GM04503 (cell line): ENCODE measurements at places on chromosomes 7 and 10.

- DNase-seq = no peak
These were observed 185.8 kb downstream of the GRM8 start for GRCh38 chr7:127066974-127067373.

GRCh38 chr7:142376356-142376997 lies 118.6 kb upstream of the PRSS58 start:
- DNase-seq = no peak

DNA sequence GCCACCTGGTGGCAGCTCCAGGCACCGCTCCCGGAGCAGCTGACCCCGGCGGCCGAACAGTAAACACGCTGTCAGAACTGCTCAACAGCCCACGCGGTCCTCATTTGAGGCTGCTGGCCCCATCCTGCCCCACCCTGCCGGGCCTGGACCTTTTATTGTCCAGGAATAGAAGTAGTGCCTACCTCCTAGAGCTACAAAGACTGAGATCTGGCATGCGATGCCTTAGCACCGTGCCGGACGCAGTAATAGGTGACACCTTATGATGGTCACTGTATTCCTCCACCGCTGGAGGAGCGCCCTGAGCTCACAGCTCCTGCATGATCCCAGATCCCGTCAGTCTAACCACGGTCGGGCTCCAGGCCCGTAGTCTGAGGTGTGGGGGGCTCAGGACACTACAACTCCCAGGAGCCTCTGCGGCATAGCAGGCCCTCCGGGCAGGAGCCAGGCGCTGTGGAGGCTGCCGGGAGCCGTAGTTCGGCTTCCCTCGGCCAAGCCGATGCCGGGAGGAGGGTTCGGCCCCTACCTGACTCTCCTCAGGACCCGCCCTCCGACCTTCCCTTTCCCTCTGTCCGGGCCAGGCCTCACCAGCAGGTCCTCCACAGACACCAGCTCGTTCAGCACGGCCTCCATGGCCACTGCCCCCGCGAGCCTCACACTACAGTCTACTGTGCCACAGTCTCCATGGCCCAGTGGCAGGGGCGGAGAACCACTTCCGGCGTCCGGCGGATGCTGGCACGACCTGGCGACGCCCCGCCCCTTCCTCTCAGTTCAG lies at the start of gene FIS1:
FIS1 (minus strand) TSS at position 707 of the 772 bp plus-strand sequence; CDS start at position 630, 77 bp downstream.
- DNase-seq = peak; percentile 51

DNA sequence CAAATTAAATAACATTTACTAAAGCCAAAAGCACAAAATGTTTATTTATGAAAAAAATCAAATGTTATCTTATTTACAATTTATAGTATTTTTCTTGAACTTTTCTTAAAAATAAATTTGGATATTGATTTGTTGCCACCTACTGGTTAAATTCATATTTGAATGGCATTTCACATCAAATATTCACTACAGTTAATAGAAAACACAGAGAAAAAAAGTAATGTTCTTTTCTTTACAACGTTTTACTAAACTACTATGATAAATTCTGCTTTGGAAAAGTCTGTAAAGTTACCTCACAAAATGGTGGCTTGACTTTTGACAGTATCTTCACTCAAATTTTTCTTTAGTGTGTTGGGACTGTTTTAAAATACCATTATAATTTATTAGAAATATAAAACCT lies 52.7 kb downstream of the SRPK2 start:
- no peak for DNase-seq

DNA sequence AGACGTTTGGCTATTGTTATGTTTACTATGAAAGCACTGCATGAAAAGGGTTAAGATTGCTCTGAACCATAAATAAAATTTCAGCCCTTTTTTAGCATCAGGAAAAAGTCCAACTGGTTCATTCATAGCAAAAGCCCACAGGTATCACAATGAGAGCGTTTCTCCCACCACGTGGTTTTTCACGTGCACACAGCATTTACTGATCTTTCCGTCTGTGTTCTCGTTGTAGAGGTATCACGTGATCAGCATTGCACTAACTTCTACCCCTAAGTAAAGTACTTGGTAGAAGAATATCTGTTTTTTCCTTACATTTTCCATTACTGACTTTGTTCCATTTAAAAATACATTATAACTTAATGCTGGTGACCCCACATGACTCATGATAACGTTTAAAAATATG lies 17.8 kb upstream of the CCDC3 start:
- DNase-seq = no peak

- no peak for DNase-seq
These were observed 495.1 kb downstream of the AUTS2 start for GRCh38 chr7:70093205-70093904.

- no peak for DNase-seq
These were observed 206.3 kb upstream of the KLF14 start for GRCh38 chr7:130940326-130940725.

DNA sequence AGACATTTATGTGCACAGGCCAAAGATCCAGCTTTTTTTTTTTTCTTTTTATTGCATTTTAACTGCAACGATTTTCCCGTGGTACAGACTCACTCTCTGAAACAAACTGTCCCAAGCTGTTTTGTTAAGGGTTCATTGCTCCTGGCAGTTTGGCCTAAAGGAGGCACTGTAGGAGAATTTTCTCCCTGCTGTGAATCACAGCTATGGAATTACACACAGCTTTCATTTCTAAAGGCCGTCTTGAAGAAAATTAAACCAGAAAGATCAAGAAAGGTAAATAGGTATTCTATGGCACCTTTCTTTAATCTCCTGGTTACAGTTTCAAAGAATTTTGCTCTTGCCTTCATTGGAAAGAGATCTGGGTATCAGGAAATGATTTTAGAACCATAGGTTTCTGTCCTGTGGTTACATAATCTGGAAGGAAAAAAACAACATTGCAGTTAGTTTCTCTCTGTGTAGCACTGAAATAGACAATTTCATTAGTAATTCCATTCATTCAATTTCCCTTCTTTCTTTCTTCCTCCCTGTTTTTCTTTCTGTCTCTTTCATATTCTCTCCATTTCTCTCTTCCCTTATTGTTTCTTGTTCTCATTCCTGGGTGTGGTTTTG lies 51.2 kb downstream of the PDK4 start:
- DNase-seq = peak; percentile 34

- DNase-seq = no peak
These were observed 56.5 kb downstream of the CCDC71L start for GRCh38 chr7:106604303-106604924.

DNA sequence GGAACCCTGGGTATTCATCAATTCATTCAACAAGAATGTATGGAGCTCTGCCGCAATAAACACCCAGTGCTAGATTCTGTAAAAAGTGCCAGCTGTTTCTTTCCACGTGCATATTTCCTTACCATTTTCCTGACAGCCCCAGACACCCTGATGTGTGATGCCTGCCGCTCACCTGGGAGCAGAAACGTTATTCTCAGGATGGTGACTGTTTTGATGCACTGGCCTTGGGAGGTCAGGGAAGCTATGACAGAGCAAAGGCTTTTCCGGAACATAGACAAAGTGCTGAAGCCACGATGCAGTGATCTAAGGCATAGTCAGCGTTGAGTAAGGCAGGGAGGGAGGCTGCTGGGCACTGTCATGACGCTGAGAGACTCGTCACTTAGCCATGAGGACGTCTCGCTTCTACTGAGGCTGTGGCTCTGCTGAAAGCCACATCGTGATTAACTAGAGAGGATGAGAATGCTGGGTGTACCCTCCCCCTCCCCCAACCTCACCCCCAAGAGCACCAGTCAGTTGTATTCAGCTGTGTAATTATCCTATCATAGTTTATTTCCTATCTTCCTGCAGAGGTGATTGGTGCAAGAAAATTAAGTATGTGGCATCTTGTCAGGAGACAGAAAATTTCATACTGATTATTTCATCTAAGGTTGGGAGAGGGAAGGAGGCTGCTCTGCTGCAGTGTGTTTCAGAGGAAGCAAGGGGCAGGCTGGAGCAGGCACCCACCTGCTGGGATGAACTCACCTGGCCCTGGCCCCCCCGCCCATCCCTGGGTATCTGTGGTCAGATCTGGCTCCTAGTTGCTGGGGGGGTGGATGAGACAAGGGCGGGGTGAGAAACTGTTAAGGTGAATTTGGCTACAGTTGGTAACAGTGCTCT lies 48.8 kb upstream of the SMNDC1 start:
- peak; percentile 78 for DNase-seq

GRCh38 chr7:71521506-71521905 lies 389.6 kb downstream of the GALNT17 start:
- DNase-seq = peak; percentile 71

DNA sequence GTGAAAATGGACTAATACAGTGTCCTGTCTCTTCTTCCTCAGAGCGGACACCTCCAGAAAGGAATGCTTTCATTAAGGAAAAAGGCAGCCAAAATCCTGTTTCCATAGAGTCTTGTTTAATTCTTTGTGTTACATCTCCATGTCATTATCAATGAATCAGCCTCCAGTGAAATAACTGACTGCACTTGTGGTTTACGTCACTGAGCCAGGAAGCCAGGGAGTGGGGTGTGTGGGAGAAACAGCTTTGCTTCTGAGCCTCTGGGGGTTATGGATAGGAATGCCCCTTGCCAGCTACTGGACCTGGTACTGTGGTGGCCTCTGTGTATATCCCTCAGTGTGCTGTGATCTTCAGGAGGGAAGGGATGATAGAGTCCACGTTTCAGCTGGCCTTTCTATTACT lies 416.8 kb downstream of the GALNT17 start:
- no peak for DNase-seq

DNA sequence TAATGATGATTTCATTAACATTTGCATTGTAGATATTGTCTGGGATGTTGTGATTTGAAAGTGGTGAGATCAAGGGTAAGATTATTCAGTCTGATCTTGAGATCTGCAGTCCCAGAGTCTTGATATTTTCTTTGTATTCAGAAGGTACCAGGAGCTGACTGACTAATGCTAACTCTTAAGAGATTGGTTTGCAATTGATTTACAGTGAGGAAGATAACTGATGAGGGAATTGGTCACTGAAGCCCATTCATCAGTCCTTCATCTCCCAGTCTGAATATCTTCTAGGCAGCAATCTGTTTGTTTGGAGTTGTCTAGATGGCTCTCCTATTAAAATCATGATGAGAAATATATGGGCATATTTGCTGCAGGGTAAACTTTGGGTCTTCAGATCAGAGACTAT lies 473.7 kb downstream of the ARL4A start:
- DNase-seq = no peak

- DNase-seq = no peak
These were observed 156.2 kb downstream of the GRID1 start for GRCh38 chr10:86210416-86210815.

DNA sequence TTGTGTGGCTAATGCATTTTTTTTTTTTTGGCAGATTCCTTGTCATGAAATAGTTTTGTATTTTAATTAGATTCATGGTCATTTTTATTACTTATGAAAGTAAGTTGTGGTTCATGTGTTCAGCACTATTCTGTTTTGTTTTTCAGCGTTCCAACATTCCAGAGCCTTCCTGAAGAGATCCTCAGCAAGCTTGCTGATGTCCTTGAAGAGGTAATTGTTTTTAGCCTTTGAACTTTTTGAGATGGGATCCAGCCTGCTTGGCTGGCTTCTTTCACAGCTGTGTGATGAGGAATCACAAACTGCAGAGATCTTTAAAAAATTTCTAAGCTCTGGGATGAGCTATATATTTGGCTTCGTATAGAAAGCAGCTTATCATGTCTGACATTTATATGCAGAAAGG lies 208.0 kb upstream of the CSTF2T start:
- DNase-seq = no peak

DNA sequence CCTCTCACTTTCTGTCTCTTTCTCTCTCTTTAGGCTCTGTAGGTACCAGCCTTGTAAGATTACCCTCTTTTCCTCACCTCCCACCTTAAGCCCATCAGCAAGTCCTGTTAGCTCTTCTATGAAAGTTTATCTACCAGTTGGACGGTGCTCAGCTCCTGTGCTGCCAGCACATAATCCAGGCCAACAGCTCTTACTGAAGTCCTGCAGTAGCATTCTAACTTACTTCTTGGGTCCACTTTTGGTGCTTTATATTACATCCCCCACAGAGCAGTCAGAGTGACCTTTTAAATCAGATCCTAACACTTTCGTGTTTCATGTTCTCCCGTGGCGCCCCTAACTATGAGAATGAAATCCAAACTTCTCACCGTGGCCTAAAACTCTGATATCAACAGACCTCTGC lies 38.9 kb upstream of the ITGA8 start:
- no peak for DNase-seq

DNA sequence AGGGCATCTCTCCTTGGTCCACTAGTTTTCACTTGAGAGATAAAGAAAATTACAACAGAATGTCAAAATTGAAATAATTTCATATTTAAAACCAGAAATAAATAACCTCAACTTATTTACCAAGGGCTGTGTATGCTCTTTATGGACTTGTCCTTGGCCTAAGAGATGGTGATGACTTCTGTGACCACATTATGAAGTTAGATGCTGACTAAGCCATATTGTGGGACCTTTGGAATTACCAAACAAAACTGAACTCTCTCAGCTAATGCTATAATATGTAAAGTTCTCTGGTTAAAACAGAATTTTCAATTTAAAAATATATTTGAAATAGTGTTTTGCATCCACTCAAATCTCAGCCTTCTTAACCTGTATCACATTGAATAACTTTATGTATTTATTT lies 38.9 kb downstream of the CALCR start:
- no peak for DNase-seq

DNA sequence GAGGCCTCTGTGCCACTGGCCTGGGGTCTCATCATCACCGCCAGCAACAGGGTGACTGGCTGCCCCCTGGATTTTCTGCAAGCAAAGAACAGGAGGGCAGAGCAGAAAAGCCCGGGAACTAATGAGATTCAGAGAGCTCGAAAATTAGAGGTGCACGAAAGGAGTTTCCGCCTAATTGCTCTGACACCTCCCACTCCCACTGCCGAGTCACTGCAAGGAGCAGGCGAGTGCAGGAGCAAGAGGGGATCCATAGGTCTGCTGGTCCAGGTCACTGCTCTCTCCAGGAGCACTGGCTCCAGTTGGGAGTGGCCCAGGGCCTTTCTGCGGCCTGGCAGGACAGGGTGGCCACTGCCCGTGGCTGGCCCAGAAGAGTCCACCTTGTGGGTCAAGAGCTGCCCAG lies 276.2 kb downstream of the KCNMA1 start:
- no peak for DNase-seq

DNA sequence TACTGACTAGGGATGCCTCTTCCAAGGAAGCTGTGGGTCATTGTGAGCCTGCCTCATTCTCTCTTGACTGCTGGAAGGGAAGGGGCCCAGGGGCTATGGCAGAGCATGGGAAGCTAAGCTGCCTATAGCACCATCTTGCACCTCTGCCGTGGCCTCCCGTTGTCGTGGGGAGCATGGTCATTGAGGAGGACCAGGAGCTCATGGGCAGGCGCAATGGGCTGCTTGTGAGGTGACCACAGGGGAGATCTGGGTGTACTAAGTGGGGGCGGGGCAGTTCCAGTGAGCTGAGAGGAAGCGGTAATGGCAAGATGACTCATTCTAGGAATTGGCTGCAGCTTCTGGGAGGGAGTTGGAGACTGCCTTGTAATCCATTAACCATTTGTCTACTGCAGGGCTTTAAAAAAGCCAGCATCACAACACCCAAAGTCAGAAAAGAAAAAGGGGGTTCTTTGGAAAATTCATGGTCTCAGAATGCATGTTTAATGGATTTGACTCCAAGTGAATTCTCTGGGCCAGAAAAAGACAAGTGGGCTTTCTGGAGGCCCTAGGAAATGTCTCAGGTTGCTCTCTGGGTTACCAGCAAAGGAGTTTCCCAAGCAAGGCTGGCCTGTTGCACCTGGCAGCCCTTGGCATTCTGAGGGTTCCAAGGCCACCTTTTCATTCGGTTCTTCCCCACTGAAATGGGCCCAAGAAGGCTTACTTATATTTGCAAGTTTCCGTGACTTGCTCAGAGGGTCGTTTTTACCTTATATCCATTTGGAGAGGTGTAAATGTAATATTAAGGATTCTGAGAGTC lies 3.6 kb downstream of the DUSP5 start:
- DNase-seq = no peak

- DNase-seq = no peak
These were observed 29.4 kb downstream of the ZRANB1 start for GRCh38 chr10:124971276-124971675.
